ENCODE measurements at places on chromosomes 3 and 15.

GRCh38 chr15:89408372-89409183 lies 74.0 kb upstream of the POLG start:
- DNase-seq: no peak

DNA sequence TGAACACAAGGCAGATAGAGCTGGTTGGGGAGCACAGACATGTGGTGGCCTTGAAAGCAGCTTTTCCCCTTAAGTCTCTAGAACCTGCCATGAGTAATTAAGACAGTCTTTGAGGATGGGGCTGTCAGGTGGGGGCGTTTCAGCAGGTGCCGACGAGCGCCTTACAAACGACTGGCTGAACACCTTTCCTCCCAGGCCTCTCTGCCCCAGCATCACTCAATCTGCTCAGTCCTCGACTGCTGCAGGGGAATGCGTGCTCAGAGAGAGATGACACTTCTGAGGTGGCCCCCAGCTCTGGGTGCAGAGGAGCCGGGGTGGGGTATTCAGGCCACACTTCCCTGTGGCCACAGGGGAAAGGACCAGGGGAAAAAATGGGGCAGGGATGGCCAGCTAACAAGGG lies 8.1 kb upstream of the NCKIPSD start:
- DNase-seq: no peak

DNA sequence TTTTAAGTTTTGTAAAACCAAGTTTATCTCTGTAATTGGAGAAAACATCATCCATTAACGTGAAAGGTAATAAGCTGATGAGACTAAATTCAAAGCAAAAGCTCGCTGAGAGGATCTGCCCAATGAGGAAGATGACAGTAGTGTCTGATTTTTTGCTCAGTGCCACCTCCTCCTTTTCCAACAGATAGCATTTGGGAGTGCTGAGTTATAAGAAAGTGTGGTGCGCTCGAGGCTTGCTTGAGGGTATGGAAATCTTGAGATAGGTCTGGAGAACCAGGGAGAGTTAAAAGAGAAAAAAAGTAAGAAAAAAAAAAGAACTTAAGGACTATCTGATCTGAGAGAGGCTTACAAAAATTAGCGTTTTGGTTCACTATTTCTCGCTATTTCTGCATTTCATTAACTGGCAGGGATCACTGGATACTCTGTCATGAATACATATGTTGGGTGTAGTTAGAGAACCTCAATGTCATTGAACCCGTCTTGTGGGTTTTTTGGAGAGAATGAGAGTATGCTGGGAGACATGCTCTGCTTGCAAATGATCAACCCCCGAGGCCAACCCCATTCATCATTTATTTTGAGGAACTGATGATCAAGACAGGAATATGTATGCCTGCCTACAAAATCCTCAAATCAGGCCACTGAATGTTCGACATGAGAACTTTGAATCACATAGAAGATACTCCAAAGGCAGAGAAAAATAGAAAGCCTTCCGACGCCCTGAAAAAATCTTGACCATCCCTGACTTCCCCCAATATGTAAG lies 973 bp upstream of the USP13 start:
- no peak for DNase-seq

DNA sequence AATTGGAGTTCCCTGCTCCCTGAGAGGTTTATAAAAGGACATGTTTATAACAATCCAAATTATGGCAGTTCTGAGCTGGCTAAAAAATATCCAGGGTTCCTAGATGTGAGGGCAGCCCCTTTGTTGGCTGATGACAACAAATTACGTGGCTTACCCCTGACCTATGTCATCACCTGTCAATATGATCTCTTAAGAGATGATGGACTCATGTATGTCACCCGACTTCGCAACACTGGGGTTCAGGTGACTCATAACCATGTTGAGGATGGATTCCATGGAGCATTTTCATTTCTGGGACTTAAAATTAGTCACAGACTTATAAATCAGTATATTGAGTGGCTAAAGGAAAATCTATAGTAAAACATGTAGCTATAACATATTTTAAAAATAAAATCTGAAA lies 13.9 kb downstream of the AADAC start:
- DNase-seq: no peak

DNA sequence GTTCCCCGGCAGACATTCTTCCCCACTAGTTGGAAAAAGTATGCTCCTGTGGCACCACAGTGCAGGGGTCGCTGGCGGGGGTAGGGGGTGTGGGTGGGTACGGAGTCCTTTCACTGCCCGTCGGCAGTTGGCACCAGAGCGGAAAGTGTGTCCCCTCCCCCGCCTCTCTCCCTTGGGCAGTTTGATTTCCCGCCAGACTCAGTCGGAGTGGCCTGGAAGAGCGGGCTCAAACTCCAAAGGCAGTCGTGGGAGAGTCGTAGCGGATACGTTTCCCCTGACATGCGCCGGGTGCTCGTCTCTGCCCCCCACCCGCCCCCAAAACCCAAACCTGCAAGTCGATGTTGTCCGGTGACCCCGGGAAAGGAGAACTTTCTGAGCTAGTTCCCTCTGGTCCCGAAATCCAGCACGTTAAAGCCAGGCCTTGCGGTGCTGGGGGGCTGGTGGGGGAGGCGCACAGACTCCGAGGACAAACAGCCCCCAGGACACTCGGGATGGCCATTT lies 4.4 kb upstream of the FOXB1 start:
- DNase-seq: no peak

DNA sequence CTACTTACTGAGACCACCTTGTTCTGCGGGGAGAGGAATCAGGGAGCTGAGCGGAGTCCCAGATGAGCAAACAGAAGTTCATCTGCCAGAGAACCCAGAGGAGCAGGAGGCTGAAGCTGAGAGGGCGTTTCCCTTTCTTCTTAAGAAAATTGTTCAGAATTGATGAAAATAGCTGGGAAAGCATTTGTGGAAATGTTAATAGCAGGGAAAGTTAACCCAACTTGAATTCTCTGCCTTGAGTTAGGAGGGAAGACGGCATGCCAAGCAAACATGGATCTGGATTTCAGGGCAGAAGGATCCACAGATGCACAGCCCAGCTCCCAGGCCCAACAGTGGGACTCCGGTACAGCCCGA lies 23.2 kb downstream of the CRABP1 start:
- DNase-seq: no peak

GRCh38 chr15:86317384-86317740 lies 237.7 kb downstream of the AGBL1 start:
- no peak for DNase-seq

DNA sequence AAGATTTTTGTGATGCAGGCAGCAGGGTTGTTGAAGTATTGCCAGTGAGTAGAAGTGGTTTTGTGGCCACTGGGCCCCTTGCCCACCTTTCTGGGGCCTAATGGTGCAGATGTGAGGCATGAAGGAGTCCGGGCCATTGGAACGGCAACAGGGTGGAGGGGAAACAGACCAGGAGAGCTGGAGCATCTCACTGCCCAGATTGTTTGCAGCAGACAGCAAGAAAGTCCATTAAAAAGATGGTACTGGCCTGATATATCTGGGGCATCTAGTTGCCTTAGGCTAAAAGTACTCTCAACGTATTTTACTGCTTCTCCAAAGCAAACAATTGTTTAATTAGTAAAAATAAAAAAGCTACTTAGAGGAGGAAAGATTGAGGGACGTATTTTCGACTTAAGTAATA lies 298.4 kb downstream of the SATB1 start:
- DNase-seq: no peak

GRCh38 chr3:8607234-8608040 lies 37.2 kb downstream of the SSUH2 start:
- DNase-seq: peak; percentile 6

DNA sequence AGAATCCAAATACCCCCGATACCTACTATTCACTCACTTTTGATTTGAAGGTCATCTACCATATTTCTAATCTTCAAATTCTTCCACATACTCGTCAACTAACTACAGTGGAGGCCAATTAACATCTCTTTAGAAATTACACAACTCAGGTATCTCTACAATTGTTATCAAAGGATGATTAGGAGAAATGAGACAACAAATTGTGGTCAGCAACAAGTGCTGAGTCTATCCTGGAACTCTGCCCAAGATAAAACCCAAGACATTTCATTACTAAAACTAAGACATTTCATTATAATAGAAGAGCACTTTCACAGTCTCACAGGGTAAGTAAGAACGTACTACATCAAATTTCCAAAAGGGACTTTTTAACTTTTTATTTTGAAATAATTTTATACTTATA lies 100.0 kb downstream of the TBC1D5 start:
- no peak for DNase-seq

- no peak for DNase-seq
Observed at GRCh38 chr15:40266828-40267304, 16.0 kb downstream of the ANKRD63 start.

- DNase-seq: no peak
Observed at GRCh38 chr15:43774062-43774461, 2.7 kb downstream of the ELL3 start.

DNA sequence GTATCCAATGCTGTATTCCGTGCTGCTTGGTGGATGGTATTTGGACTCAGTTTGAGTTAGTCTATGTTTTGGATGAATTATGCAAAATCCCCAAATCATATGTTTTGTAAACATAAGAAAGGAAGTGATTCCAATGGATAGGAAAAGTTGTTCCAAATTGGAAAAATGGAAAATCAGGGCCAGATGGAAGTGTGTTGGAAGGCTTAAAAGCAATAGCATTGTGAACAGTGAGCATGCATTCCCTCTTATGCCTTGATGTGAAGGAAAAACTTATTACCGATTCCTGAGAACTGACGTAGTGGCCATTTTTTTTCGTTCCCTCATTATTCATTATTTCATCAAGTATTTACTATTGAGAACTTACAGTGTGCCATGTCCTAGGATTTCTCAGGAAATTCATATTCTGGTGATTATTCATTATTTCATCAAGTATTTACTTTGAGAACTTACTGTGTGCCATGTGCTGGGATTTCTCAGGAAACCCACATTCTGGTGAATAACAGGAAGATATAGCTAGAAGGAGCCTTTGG lies 144.1 kb upstream of the TPRG1 start:
- no peak for DNase-seq

- no peak for DNase-seq
Observed at GRCh38 chr15:66570842-66571478, 5.2 kb upstream of the LCTL start.

DNA sequence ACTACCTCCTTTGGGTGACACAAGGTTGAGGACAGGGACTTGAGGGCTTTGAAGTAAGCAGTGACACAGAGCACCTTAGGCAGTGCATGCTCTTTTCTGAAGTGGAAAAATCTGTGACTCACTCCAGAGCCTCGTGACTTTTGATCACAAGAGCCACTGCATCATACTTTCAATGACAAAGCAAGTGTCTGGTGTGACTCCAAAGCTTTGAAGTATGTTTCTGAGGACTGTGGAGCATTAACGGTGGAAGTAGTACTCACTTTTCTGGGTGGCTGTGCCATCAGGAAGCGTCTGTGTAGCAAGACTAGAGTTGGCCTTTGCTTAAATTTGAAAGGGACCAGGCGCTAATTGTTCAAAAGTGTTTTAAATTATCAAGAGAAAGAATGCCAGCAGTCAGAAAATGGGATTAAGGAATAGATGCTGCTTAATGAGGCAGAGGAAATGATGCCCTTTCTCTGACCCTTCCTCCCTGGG lies 210.7 kb upstream of the TRIM42 start:
- DNase-seq: no peak

- DNase-seq: peak; percentile 6
Observed at GRCh38 chr3:183698756-183699155, 1.2 kb downstream of the YEATS2 start.

DNA sequence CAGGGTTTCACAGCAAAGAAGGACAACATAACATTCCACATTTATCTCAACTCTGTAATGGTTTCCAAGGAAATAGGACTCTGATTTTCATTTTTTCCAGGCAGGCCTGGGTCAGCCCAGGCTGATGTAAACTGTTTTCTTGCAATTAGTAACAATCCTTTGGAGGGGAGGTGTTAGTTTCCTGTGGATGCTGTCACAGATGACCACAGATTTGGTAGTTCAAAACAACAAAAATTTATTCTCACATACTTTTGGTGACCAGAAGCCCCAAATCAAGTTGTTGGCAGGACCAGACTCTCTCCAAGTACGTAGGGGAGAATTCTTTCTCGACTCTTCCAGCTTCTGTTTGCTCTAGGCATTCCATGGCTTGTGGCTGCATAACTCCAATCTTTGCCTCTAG lies 88.0 kb downstream of the EDEM1 start:
- no peak for DNase-seq

DNA sequence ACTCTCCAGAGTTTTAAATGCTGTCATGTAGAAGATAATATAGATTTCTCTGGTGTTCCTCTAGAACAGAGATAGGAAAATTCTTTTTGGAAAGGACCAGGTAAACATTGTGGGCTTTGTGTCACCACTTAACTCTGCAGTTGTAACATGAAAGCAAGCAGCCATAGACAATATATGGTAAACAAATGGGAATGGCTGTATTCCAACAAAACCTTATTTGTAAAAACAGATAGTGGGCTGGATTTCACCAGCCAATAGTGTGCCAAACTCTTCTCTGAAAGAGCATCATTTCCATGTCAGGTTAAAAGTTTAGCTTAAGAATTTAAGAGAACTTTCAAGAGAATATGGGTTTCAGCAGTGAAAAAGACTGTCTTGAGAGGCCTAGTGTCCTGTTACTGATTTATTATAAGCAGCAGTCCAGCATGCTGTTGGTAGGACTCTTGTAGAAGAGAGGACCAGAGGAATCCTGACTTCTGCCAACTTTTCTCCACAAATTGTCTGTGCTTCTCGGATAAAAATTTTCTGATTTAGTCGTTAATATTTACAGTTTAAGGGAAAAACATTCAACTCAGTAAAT lies 107.7 kb downstream of the TCF12 start:
- no peak for DNase-seq

GRCh38 chr15:22961762-22962161 lies 18.4 kb downstream of the CYFIP1 start:
- no peak for DNase-seq

DNA sequence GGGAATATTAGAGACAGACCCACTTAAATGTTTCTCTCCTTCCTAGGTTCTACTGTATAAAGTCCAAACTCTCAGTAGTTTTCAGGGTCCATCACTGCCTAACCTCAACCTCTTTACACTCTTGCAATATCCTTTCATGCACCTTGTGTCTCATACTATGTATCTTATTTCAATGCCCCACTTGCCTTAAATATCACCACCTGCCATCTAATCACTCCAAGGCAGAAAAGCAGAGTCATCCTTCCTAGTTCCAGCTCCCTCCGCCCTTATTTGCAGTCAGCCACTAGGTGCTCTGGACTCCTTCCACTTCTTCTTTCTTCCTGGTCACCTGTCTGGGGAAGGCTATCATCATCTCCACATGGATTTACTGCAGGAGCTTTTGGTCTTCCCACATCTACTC lies 322.0 kb downstream of the MFSD1 start:
- no peak for DNase-seq
